HCT116 (cell line): ENCODE measurements at places on chromosomes 16 and 17. TPM values are rescaled to one million over a fixed set of nuclear protein-coding genes. Genes with fewer than 3 reads are reported as not detected.

GRCh38 chr16:79792664-79793351, 192.3 kb upstream of the MAF start:
- DNase-seq = no peak

DNA sequence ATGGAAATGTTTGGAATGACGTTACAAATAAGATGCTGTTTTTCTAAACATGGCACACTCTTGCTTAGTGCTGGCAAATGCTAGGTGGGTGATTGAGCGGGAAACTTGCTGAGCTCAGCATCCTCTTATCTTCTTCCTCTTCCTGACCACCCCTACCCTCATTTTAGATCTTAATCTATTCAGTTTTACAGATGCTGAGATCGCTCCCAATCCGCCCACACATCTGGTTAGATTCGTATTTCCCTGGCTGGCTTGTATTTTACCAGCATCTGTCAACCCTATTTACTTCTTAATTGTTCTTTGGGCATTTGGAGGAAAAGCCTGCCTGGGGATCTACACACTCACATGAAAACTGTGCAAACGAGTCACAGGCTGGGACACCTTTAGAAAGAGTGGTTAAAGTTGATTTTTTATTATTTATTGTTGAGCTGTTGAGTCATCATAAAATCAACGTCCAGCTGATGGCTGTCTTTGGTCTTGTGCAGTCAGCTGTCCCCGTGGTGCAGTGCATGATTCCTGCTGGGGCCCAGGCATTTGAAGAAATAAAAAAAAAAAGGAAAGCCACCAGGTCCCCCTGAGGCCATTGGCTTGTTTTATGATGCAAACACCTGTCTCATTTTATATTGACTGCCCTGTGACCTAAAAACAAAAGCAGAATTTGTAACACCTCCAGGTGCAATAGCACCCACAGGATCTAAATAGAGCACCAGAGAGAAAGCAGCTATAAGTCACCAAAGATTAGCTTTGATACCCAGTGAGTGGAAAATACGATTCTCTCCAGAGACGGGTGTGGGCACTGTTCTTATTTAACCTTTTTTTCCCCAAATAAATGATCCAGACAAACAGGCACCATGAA, 258.6 kb downstream of the HS3ST3B1 start:
- DNase-seq = no peak

- no peak for DNase-seq
Measured at GRCh38 chr17:83179811-83180210, 100.4 kb downstream of the METRNL start.

Gene C17orf50
- not detected for total RNA-seq

DNA sequence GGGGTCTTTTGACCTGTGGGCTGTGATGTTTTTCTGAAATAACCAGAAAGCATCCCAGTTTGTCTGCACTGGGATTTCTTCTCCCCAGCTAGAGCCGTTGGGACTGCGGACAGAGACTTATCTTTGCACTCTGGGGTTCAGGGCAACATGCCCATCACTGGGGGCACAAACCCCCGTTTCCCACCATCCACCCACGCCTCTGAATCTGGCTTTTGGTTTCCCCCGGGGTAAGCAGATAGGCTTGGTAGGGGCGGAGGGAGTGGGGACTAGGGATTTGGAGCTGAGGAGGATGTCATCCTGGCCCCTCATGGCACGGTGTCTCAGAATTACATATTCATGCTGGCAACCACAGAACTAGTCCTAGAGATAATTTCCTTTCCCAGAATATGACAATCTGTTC, 68.6 kb downstream of the CCDC182 start:
- DNase-seq = no peak

GRCh38 chr17:69724238-69724637, 309.7 kb downstream of the MAP2K6 start:
- DNase-seq = no peak

DNA sequence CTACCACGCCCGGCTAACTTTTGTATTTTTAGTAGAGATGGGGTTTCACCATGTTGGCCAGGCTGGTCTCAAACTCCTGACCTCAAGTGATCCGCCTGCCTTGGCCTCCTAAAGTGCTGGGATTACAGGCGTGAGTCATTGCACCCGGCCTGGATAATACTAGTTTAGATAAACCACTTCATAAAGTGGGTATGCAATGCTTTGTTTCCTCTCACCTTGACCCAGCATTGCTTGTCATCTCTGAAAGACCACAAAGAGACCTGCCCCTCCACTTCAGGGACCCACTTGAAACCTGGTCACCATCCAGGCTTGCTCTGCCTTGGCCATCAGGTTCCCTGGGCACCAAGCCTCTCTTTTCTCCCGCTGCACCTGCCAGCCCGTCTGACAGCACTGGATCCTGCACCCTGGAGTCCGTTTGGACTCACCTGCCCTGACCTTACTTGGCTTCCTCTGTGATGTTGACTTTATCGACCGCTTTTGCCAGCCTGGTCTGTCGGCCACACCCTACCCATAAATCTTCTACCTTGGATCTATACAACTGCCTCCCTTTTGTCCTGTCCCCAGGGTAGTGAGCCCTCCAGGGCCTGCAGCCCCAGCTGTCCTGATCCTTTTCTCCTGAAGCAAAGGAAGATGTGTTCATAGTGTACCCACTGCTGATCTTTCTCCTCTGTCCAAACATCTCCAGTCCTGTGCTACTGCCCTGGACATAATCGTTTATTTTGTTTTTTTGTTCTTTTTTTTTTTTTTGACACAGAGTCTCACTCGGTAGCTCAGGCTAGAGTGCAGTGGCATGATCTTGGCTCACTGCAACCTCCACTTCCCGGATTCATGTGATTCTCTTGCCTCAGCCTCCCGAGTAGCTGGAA, 12.7 kb upstream of the ZG16 start:
- DNase-seq = peak; percentile 50

Gene TMEM204
- 0.22 TPM for total RNA-seq

- DNase-seq = no peak
Measured at GRCh38 chr17:3276126-3276525, 22.0 kb downstream of the OR3A1 start.

Gene KRTAP2-2
- 1.2 TPM for total RNA-seq
